ENCODE measurements at places on chromosomes 13 and 19. TPM values are rescaled to one million over a fixed set of nuclear protein-coding genes. Genes with fewer than 3 reads are reported as not detected.

DNA sequence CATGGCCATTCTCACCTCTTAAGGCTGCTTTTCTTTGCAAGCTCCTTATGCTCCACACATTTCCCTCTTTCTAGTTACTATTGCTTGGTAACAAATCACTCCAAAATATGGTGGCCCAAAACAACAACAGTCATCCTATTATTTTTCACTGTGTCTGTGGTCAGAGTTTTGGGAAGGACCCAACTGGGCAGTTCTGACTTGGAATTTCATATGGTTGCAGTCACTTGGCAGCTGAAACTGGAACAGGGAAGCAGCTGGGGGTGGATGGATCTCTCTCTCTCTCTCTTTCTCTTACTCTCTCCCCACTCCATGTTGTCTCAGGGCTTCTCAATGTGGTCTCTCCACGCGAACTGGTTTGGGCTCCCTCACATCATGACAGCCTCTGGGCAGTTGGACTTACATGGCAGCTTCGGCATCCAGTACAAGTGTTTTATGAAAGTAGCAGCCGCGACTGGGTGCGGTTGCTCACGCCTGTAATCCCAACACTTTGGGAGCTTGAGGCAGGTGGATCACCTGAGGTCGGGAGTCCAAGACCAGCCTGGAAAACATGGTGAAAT is 39.6 kb downstream of the NUMBL start:
- DNase-seq, result no peak
- no peak overlapping the region for H3K4me3 ChIP-seq
- H3K4me1 ChIP-seq, result peaks cover 12% of the 10 kb centered on the region
- H3K36me3 ChIP-seq, result no peaks in the 10 kb centered on the region

DNA sequence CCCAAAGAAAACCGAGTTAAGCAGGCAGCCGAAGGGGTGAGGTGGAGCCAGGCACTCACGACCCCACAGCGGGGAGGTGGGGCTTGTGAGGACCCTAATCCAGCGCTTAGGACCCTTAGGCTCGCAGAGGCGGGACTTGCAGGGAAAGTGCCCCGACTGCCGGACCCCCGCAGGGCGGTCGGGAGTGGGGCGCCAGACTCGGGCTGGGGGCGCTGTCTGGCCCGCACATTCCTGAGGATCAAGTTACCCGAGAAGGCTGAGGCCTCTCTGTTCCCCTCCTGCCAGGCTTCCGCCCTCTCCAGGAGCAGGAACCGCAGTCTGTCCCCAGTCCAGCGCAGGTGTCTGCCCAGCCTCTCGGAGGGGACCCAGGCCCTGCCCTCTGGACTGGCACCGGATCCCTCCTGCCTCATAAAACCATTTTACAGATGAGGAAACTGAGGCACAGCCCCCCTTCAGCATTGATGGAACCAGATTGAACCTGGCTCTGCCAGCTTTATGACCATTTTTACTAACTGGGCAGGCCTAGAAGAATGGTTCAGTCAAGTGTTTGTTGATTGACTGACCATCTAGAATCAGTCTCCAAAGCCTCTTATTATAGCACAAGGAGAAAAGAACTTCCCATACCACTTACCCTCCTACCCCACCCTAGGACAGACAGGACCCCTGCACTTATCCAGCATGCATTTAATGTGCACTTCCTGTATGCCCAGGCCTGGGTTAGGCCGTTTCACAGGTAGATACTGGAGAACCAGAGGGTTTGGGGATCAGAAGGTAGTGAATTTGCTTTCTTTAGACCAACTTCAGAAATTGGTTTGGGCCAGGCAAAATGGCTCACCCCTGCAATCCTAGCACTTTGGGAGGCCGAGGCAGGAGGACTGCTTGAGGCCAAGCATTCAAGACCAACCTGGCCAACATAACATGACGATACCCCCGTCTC is 6.7 kb upstream of the JUND start:
- no peaks in the 10 kb centered on the region for H3K36me3 ChIP-seq
- no peak for DNase-seq
- no peak overlapping the region for H3K4me3 ChIP-seq
- H3K27ac ChIP-seq, result no peak overlapping the region

DNA sequence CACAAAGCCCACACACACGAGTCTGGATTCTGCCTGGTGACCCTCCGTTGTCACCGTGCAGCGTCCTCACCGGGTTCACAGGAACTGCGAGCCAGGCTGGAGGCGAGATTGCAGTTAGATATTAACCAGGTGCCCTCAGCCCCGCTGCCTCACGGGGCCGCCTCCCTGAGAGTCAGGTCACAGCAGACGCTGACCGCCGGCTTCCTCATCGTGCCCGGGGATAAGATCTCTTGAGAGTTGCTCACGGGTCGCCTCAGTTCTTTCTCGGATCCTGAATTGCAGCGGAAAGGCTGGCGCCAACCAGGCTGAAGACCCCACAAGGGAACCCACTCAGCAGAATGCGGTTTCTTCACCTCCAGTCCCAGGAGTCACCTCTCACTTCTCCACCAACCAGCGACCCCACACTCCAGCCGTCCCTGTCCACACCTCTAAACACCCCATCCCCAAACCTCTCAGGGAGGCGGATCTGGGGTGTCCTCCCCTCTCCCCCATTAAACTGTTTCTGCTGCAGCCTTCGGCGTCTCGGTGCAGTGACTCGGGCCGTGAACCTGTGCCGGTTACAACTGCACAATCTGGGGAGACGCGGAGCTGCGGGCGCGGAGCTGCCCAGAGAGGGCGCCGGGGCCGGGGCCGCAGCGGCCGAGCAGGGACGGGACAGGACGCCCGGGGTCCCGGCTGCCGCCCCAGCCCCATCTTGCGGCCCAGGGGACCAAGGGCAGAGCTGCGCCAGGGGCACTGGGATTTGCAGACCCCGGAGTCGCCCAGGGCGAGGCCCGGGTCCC is 591 bp downstream of the ZNF823 start:
- peak overlapping the region; percentile 90 for H3K27ac ChIP-seq
- H3K36me3 ChIP-seq, result no peaks in the 10 kb centered on the region
- peaks cover 22% of the 10 kb centered on the region for H3K4me1 ChIP-seq
- DNase-seq, result peak; percentile 55

DNA sequence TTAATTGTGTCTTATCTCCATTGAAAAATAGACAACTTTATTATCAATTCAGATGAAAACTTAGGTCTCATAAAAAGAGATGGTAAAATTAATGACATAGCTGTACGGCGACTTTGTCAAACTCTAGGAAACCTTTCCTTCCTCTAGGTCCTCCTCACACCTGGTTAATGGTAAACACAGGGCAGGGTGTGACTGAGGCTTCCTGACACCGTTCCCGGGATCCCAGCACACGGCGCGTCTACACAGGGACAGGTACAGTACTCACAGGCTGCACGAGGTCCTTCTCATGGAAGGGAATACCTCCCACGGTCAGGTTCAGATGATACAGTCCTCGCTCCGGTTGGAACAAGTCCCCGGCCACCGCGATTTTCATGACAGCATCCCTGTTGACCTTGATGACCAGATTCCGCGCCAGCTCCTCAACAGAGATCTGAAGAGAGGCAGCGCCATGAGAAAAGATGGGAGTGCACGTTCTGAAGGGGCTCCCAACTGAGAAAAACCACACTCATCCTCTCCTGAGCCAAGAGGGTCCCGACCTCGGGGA is 35.5 kb downstream of the GAS6 start:
- no peak overlapping the region for H3K4me3 ChIP-seq
- no peak overlapping the region for H3K27ac ChIP-seq
- no peaks in the 10 kb centered on the region for H3K4me1 ChIP-seq
- no peaks in the 10 kb centered on the region for H3K27me3 ChIP-seq

DNA sequence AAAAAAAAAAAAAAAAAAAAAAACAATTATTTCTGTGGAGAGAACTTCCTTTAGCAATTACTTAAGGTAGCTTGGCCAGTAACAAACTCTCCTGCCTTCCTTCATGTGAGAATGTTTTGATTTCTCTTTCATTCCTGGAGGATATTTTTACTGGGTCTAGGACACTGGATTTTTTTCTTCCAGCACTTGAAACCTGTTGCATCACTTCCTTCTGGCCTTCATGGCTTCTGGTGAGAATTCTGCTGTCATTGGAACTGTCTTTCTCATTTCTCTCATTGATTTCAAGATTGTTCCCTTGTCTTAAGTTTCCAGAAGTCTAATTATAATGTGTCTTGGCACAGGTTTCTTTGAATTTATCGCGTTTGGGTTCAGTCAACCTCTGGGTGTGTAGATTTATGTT is 19.3 kb upstream of the RAB20 start:
- no peak overlapping the region for H3K27ac ChIP-seq
- H3K36me3 ChIP-seq, result no peaks in the 10 kb centered on the region
- H3K4me1 ChIP-seq, result no peaks in the 10 kb centered on the region
- no peaks in the 10 kb centered on the region for H3K27me3 ChIP-seq
- H3K4me3 ChIP-seq, result no peak overlapping the region

DNA sequence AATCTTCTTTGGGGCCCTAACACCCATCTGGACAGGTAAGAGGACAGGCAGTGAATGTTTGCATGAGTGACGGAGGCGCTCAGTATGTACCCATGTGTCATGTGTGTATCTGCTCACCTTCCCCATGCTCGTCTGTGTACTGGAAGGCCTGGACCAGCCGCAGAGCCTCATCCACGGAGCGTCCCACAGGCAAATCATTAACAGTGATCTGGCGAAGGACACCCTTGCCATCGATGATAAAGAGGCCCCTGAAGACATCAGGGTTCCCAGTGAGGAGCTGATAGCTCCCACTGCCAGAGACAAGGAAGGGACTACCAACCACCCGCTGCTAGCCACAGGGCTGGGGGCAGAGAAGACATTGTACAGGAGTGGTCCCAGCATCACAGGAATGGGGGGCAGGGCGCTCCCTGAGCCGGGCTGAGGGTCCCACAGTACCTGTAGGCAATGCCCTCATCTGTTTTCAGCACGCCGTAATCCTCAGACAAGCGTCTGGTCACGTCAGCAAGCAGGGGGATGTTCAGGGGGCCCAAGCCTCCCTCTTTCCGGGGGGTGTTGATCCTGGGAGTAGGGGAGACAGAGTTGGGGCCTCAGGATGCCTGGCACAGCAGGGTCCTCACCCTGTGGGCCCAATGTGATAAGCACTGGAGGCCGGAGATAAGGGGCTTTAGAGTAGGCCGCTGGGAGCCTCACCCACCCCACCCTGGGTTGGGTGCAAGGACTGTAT is 1.7 kb downstream of the PRDX2 start:
- H3K36me3 ChIP-seq, result no peaks in the 10 kb centered on the region
- H3K27me3 ChIP-seq, result no peaks in the 10 kb centered on the region
- DNase-seq, result no peak
- H3K4me1 ChIP-seq, result peaks cover 18% of the 10 kb centered on the region
- no peak overlapping the region for H3K4me3 ChIP-seq
- no peak overlapping the region for H3K27ac ChIP-seq

GRCh38 chr13:41289463-41289881 is 21.6 kb upstream of the NAA16 start:
- no peak overlapping the region for H3K4me3 ChIP-seq
- DNase-seq, result no peak
- no peaks in the 10 kb centered on the region for H3K36me3 ChIP-seq
- no peaks in the 10 kb centered on the region for H3K27me3 ChIP-seq

DNA sequence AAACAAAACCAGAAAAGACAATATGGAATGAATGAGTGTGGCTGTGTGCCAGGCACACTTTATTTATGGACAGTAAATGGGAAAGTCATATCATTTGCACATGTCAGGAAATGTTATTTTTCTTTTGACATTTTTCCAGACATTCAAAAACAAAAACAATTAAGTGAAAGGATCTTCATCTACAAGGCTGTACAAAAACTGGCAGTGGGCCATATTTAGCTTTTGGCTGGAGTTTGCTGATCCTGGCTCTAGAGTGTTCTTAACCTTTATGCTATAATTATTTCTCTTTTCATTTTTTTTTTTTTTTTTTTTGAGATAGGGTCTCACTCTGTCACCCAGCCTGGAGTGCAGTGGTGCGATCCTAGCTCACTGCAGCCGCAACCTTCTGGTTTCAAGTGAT is 6.5 kb upstream of the TNFSF9 start:
- H3K27ac ChIP-seq, result no peak overlapping the region
- peaks cover 11% of the 10 kb centered on the region for H3K4me1 ChIP-seq
- H3K27me3 ChIP-seq, result no peaks in the 10 kb centered on the region
- no peak for DNase-seq
- H3K36me3 ChIP-seq, result no peaks in the 10 kb centered on the region

GRCh38 chr13:77415253-77416071 is 88.6 kb upstream of the MYCBP2 start:
- H3K4me1 ChIP-seq, result no peaks in the 10 kb centered on the region
- no peaks in the 10 kb centered on the region for H3K27me3 ChIP-seq
- no peaks in the 10 kb centered on the region for H3K36me3 ChIP-seq
- no peak for DNase-seq
- no peak overlapping the region for H3K27ac ChIP-seq
- H3K4me3 ChIP-seq, result no peak overlapping the region

GRCh38 chr13:82800391-82800790 is 1081.9 kb downstream of the SLITRK1 start:
- no peaks in the 10 kb centered on the region for H3K4me1 ChIP-seq
- H3K27me3 ChIP-seq, result no peaks in the 10 kb centered on the region
- DNase-seq, result no peak
- no peak overlapping the region for H3K27ac ChIP-seq

- H3K4me1 ChIP-seq, result no peaks in the 10 kb centered on the region
- no peak overlapping the region for H3K27ac ChIP-seq
- no peaks in the 10 kb centered on the region for H3K36me3 ChIP-seq
- DNase-seq, result peak; percentile 22
- H3K4me3 ChIP-seq, result no peak overlapping the region
Observed at GRCh38 chr19:48543121-48543710, 8.8 kb upstream of the SULT2B1 start.

CD177 gene
- total RNA-seq, result 0.45 TPM

USE1 gene
- 26.7 TPM for total RNA-seq

MYH14 gene
- 87.0 TPM for total RNA-seq

N4BP2L2 gene
- 154 TPM for total RNA-seq

CAPNS1 gene
- total RNA-seq, result 861 TPM

CLDND2 gene
- total RNA-seq, result not detected

COMP gene
- 0.40 TPM for total RNA-seq

NCAN gene
- total RNA-seq, result not detected

C19orf33 gene
- total RNA-seq, result 6.5 TPM

ZNF787 gene
- total RNA-seq, result 22.0 TPM

VSTM2B gene
- not detected for total RNA-seq
